ENCODE measurements at places on chromosomes 1 and 21.

DNA sequence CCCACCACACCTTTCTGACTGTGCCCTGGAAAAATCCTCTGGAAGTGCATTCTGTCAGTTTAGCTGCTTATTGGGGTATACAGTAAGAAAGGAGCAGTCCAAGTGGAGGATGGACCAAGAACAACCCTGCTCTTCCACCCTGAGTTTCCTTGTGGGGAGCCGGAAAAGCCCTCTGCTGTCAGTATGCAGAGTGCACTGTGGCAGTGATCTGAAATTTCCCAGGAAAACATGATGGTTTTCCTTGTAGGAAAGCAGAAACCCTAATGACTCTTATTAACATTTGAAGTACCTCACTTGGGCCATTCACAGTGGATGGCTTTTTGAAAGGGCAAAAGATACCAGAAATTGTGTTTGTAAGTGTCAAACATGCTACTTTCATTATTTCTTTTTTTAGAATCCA is 20.5 kb downstream of the ELAVL4 start:
- no peak for DNase-seq

DNA sequence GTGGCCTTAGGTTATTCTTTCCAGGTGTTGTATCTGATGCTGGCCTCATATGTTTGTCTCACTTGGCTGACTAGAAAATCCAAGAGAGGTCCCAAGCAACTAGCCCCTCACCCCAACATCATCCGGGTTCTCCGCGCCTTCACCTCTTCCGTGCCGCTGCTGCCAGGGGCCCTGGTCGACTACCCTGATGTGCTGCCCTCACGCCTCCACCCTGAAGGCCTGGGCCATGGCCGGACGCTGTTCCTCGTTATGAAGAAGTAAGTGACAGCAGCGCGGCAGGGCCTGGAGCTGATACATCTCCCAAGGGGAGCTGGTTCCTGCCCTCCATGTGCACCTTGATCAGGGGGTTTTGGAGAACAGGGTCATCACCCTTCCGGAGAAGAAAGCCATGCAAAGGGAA is 11.2 kb downstream of the PINK1 start:
- no peak for DNase-seq

- DNase-seq = no peak
These were observed 27.1 kb downstream of the PARK7 start for GRCh38 chr1:7988576-7988975.

DNA sequence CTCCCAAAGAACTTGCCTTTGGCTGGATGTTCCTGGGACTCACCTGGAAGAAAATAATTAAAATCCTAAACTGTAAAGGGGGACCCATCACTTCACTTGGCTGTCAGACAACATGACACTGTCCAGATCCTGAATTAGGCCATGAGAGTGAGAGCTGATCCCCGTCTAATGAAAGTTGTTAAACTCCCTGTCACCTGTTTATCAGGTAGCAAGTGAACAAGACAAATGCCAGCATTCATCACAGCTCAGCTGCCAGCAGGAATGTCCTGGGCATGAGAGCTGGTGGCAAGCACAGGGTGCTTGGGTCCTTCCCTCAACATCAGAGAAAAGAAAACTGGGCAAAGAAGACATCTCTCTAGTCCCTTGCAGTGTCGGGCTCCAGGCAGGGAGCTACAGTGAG is 23.8 kb downstream of the PMVK start:
- no peak for DNase-seq

GRCh38 chr1:9984253-9984652 is 12.8 kb upstream of the RBP7 start:
- DNase-seq = no peak

GRCh38 chr1:92901126-92901525 is 60.1 kb downstream of the DIPK1A start:
- no peak for DNase-seq

DNA sequence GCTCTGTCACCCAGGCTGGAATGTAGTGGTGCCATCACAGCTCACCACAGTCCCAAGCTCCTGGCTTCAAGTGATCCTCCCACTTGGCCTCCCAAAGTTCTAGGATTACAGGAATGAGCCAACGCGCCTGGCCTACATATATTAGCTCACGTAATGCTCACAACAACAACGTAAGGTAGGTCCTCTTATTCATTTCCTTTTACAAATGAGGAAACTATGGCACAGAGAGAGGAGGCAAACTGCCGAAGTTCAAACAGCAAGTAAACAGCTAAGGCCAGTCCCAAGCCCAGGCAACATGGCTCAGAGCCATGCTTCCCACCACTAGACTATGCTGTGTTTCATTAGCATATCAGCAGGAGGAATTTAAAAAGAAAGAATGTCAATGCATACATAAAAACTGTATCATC is 284.4 kb downstream of the VAV3 start:
- no peak for DNase-seq

DNA sequence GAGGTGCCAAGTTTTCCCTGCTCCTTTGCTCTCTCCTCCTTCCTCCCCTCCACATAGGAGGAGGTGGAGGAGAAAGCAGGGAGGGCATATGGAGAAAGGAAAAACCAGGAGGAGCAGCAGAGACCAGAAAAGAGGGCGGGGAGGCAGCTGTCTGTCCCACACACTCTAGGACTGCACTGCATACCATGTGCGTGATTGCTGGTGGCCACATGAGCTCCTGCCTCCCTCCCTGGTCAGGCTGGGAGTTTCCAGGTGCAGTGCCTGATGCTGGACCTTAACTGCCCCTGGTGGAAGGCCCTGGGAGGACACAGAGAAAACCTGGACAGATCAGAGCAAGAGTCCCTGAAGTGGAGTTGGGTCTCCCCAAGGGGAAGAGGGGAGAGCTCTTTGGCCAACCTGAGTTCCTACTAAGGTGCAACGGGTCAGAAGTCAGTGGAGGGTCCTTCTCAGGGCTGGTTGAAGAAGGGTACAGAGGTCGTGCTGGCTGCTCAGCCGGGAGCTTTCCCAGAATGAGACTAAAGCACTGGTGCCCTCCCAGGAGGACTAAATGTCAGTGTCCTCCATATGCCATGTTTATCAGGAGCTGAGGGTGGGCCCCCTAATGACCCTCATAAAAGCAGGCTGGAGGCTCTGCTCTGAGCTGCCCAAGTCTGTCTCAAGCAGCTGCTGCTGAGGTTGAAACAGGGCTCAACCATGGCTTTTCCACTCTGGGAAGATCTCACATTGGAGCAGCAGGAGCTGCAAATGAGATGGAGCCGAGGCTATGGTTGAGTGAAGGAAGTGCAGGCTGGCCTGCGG is 3.5 kb upstream of the LGR6 start:
- DNase-seq = no peak

GRCh38 chr1:43172527-43172972 is 420 bp downstream of the CFAP57 start:
- DNase-seq = no peak

DNA sequence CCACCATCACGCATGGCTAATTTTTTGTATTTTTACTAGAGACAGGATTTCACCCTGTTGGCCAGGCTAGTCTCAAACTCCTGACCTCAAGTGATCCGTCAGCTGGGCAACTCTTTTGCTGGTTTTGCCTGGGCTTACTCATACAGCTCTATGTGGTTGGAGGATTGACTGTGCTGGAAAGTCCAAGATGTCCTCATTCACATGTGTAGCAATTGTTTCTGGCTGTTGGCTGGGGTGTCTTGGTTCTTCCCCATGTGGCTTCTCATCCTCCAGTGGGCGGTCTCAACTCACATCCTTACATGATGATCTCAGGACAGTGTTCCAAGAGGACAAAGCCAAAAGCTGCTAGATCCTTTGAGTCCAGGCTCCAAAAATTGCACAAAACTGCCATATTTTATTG is 53.3 kb downstream of the TEX35 start:
- no peak for DNase-seq

DNA sequence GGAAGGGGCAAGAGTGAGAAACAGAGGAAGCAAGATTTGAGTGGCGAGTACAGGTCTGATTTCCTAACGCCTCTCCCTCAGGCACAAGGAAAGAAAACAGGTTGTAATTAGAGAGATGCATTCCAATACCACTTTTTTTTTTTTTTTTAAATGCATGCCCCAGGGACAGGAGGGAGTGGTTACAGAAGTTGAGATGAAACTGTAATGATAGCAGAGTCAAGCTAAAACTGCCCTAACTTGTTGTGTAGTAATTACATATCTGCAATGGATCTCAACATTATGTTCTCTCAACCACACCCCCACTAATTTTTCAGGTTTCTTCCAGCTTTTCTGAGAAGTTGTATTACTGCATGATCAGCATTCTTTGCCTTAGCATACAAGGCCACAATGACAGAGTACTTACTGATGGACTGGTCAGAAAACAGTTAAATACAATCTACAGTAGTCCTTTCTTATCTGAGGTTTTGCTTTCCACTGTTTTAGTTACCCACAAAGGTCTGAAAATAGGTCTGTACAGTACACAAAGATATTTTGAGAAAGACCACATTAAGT is 5.5 kb downstream of the ETV3 start:
- DNase-seq = no peak

DNA sequence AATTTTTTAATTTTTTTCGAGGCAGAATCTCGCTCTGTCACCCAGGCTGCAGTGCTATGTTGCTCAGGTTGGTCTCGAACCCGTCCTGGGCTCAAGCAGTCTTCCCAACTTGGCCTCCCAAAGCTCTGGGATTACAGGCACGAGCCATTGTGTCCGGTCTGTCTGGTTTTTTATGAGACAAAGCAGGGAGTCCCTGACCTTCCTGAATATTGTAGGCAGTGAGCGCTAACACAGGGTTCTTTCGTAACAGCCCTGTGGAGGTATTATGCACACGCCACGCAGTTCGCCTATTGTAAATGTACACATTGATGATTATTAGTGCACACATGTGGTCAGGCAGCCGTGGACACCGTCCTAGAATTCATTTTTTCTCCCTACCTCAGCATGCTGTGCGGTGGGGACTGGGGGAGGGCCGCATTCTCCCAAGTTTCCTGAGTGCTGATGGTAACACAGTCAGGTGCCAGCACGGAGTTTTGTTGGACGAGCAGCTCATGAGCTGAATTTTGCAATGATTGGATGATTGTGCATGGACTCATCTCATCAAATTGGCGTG is 19.6 kb downstream of the SPSB1 start:
- DNase-seq = no peak

- no peak for DNase-seq
These were observed 30.4 kb upstream of the ZBTB21 start for GRCh38 chr21:42040411-42041180.

DNA sequence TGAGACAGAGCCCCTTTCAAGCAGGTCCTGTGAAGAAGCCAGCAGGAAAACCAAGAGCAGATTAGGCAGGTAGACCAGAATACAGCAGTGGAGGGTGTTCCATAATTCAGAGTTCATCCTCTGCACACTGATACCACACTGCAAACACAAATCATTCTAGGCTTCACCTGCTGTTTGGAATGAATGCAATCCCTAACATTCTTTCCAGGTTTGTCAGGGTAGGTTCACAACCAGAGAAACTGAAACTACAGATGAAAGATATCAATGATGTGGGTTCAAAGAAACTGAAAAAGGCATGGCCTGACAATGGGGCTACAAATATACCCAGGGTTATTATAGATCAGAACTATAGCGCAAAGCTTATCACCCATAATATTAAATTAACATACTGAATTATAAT is 8.9 kb upstream of the SGIP1 start:
- no peak for DNase-seq

DNA sequence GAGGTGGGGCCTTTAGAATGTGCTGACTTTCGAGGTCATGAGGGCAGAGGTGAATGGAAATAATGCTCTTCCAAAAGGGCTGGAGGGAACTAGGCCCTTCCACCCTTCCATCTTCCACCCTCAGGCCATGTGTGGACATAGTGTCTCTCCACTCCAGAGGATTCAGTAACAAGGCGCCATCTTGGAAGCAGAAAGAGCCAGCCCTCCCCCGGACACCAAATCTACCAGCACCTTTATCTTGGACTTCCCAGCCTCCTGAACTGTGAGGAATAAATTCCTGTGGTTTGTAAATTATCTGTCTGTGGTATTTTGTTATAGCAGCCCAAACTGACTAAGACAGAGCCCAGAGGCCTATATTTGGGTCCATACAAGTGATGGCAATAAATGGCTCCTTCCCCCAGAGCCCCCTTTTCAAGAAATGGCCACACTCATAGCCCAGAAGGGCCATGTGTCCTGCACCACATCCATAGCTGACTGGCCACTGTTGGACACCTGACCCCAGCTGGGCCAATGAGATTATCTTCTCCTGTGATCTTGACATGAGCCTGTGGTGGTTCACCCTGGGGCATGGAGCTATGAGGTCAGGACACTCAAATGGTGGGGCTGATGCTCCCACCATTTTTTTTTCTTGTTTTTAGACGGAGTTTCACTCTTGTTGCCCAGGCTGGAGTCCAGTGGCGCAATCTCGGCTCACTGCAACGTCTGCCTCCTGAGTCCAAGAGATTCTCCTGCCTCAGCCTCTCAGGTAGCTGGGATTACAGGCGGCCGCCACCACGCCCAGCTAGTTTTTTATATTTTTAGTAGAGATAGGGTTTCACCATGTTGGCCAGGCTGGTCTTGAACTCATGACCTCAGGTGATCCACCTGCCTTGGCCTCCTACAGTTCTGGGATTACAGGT is 114.9 kb downstream of the RRAGC start:
- DNase-seq = no peak

GRCh38 chr1:42006836-42007235 is 88.1 kb upstream of the HIVEP3 start:
- DNase-seq = no peak

- no peak for DNase-seq
These were observed 109.2 kb downstream of the TTLL7 start for GRCh38 chr1:83889707-83890106.

GRCh38 chr1:57722285-57722978 is 298.6 kb upstream of the DAB1 start:
- no peak for DNase-seq

DNA sequence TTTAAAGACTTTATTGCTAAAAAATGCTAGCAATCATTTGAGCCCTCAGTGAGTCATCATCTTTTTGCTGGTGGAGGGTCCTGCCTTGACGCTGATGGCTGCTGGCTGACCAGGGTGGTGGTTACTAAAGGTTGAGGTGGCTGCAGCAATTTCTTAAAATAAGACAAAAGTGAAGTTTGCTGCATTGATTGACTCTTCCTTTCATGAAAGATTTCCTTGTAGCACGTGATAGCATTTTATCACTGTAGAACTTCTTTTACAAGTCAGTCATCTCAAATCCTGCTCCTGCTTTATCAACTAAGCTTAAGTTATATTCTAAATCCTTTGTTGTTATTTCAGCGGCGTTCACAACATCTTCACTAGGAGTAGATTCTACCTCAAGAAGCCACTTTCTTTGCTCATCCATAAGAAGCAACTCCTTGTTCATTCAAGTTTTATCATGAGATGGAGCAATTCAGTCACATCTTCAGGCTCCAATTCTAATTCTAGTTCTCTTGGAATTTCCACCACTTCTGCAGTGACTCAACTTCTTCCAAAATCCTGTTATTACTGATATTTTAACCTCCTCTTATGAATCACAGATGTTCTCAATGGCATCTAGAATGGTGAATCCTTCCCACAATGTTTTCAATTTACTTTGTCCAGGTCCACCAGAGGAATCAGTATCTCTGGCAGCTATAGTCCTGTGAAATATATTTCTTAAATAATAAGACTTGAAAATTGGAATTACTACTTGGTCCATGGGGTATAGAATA is 17.6 kb upstream of the RGS1 start:
- DNase-seq = no peak

GRCh38 chr21:23522751-23523150 is 2084.5 kb downstream of the MRPL39 start:
- no peak for DNase-seq
